Activated CD4-positive, alpha-beta T cell treated with anti-CD3 and anti-CD28 coated beads, Interleukin-2, amount 10 ng/mL, durations not matched to agents 7 days and 5 days (primary cell): ENCODE measurements at places on chromosomes 2 and 18. TPM values are rescaled to one million over a fixed set of nuclear protein-coding genes. Genes with fewer than 3 reads are reported as not detected.

- no peak for DNase-seq
Measured at GRCh38 chr2:50995610-50996009, 36.3 kb downstream of the NRXN1 start.

DNA sequence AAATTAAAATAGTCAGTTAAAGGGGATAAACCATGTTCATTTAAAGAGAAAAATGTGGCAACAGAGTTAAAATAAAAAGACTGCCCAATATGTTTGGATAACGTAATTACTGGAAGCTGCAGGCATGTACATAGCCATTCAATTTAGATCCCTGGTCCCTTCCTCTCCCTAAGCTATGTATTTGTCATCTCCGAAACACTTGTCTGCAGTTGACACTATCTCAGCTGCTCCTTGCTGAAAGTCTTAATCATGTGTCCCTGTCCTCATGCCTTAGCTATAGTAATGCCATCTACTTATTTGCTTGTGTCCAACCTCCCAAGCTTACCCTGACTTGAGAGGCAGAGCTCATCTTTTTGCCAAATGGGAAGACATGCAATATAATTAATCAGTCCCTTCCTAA is 173.8 kb upstream of the REV1 start:
- DNase-seq, result no peak

The C1QL2 gene
- total RNA-seq, result not detected

The CNTNAP5 gene
- total RNA-seq, result not detected

- DNase-seq, result no peak
Measured at GRCh38 chr2:241753493-241753892, 19.1 kb downstream of the D2HGDH start.

DNA sequence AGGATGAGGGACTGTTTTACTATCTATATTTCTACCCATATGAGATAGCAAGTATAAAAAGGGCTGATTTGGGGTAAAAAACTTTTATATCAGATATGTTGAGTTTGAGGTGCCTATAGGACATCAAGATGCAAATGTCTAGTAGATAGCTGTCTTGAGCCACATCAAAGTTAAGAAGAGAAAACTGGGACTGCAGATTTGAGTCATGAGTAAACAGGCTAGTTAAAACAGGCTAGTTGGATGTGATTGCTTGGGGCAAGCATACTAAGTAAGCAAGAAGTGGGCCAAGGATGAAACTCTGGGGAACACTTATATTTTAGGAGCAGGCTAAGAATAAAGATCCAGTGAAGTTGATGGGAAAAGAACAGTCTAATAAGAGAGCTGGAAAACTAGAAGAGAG is 2.8 kb upstream of the SCRN3 start:
- no peak for DNase-seq
